ENCODE measurements at places on chromosomes 13 and 19.

DNA sequence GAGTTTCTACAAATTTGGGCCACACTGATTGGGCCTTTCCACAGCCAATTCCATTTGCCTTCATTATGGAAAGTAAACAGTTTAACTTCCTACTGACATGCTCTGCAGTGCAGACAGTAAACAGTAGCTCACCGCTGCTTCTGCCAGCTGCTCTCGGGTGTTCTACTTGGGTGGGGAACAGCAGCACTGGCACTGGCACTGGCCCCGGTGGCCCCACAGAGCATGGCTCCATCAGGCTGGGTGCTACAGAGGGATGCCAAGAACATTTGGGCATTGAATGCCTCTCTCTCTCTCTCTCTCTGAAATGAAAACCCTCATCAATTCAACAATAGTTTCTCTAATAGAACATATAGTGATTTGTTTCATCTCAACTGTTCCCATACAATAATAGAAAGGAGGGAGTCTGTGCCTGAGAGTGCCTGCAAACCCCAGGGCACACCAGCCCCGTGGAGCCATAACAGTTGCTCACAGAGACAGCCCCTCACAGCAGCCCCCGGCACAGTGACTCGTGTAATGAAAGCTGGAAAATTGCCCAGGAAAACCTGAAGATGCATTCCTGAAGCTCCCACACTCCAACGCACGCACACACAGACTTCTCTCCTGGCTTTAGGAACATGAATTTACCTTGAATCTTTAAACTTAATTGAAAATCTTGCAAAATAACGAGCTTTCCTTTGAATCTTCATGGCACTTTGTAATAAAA, 38.2 kb upstream of the GJB6 start:
- DNase-seq, result no peak

GRCh38 chr19:45767881-45768654, 984 bp downstream of the SIX5 start:
- DNase-seq, result no peak

DNA sequence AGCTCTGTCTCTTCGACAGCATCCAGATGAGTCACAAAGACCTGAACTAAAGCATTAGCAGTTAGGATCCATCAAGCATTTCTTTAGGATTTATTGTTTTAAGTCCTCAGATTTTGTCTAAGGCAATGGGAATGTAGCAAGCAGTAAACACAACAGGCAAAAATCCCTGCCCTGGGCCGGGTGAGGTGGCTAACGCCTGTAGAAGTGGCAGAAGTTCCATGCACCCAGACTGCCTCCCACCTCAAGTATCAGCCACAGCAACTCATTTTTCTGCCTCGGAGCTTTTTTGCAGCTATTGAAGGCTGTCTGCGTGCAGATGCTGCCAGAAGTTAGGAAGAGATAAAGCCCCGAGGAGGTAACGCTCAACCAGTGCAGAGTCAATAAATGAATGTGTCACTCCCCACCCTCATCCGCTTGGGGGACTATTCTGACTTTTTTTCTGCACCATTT, 47.1 kb upstream of the MRI1 start:
- no peak for DNase-seq

GRCh38 chr13:45773236-45773635, 71.1 kb downstream of the CBY2 start:
- DNase-seq, result no peak

DNA sequence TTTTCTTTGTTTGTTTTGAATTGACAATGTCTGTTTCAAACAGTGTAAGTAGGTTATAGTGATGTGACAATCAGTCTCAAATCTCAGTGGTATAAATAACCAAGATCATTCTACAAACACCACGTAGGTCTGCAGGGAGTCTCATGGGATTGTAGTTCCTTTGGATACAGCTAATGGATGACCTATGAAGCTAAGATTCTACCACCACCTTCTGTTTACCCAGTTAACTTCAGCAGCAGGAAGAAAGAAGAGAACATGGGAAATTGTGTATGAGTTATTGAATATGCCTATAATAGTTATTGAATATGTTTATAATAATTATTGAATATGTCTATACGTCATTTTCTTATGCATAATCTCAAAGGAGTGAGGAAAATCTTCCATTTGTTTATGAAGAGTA, 63.9 kb upstream of the SLITRK5 start:
- DNase-seq, result no peak

GRCh38 chr13:109610517-109610916, 175.9 kb downstream of the IRS2 start:
- no peak for DNase-seq

DNA sequence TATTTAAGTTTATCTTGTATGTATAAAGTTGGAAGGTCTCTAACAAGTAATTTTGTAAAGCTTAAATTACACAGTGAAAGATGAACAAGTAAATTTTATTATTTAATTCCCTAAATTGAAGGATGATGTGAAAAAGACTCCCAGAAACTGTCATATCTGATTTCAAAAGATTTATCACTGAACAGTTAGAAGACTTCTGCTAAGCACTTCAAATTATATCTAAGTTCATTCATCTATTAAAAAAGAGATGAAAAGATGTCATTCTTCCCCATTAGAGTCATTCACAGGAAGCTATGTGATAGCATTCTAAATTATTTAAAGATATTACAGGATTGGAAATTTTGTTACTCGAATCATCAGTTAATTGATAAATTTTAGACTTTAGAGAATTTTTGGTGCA, 359.4 kb downstream of the ITGBL1 start:
- DNase-seq, result no peak

DNA sequence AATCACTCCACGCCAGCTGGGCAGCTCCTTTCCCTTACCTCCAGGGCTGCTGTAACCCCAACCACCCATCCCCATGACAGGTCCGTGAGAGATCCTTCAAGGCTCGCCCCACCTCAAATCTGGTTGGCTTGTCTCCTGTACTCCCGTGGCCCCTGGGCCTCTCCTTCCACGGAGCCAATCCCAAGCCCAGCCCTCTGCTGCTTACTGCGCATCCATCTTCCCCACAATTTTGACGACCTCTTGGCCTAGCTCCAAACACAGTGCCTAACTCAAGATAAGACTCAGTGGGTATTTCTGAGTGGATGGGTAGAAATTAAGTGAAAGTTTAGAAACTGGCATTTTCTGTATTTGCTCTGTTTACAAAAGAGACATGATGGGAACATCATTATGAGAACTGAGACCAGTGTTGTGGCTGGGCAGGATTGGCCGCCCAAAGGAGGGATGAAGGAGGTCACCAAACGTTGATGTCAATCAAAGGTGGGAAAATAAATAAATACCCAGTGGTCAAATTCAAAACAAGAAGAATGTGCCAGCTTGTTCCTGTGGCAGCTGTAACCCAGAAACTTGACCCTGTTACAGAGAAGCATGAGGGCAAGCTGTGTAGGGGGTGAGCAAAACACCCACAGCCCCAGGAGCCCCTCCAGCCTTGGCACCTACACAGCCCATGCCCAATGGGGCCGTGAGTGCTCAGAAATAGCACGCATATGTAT, 162.2 kb downstream of the ABCC4 start:
- DNase-seq, result no peak

DNA sequence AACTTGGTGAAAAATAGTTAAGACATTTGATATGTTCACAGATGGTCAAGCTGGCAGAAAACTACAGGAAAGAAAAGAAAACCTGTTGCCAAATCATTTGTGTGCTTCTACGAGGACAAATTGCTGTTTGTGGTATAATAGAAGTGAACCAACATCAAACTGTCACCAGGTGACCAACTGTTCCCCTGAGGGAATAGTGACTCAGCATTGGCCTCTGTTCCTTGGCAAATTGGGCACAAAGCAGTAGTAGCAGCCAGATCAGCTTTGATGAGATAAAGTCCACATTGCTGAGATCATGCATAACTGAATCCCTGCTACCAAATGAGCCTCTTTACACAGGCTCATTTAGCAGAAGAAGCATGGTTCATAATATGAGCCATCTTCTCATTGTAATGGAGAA, 103.5 kb downstream of the POSTN start:
- DNase-seq, result no peak

DNA sequence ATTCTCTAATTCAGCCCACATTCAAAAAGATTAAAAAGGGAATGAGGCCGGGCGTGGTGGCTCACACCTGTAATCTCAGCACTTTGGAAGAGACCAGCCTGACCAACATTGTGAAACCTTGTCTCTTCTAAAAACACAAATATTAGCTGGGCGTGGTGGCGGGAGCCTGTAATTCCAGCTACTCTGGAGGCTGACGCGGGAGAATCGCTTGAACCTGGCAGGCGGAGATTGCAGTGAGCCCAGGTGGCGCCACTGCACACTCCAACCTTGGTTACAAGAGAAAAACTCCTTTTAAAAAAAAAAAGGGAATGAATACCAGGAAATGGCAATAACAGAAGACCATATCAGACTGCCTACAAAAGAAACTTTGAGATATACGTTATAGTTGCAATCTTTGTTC, 1244.5 kb downstream of the PCDH9 start:
- DNase-seq, result no peak

DNA sequence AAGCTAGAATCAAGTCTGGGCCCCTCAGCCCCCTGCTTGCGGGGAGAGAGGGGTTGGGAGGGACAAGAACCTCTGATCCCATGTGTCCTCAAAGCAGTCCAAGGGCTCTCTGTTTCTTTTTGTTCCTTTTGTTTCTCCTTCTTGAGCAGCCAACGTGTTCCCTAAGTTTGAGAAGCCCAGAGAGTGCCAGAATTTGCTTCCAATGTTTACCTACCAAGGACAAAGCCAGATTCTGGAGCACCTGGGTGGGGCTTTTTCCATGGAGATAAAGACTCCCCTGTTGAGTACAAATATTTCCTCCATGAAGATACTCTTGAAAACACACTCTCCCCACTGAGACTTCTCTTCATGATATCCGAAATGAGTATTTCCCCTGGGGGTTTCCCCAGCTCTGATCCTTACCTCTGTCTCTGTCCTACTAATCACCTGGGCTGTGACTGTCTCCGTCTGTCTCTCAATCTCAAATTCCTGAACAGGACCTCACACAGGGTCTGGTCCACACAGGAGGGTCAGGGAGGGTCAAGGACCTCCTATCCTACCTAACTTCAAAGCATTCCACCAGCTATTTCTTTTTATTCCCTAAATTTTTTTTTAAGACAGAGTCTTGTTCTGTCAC, 27.4 kb downstream of the CD177 start:
- no peak for DNase-seq

DNA sequence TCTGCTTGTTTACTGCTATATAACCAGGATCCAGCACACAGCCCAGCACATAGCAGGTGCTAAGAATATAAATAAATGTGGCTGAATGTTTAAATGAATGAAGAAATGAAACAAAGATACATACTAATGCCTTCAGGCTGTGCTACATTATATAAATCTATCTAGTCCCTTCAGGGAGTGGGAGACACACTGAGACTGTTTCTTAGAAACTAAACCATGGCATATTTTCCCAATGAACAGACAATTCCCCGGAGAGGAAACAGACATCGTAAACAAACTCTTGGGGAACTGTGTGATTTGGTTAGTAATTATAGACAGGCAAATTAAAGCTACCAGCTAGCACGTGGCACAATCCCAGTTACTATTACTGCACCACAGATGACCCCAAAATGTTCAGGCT, 9.7 kb upstream of the FEM1A start:
- DNase-seq, result no peak

GRCh38 chr19:3507371-3508120, 1.4 kb downstream of the FZR1 start:
- DNase-seq, result no peak

GRCh38 chr19:34994643-34995541, 5.2 kb upstream of the GRAMD1A start:
- peak; percentile 70 for DNase-seq

- DNase-seq, result peak; percentile 77
Measured at GRCh38 chr13:27372896-27373295, 51.5 kb upstream of the GTF3A start.

DNA sequence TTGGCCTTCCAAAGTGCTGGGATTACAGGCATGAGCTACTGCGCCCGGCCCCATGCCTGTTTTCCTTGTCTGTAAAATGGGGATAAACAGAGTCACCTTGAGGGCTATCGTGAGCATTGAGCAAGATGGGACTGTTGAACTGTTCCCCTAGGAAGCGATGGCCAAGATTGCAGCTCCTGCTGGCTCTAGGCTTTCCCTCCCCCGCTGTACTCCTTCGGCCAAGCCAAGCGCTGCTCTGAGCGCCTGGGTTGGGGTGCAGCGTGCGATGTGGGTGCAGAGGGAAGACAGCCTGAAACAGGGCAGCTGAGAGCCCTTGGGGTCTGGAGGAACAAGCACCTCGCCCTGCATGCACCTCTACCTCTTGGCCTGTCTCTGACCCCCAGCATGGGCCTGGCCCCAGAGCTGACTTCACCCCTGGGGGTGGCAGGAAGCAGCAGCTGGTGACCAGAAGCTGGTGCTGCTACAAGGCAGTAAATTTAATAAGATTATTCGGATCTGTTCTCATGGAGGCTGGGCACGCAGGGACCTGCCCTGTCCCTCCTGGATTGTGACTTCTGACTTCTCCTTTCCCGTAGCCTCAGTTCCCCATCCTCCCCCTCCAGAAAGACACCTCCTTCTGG, 5.3 kb downstream of the GNG8 start:
- no peak for DNase-seq

DNA sequence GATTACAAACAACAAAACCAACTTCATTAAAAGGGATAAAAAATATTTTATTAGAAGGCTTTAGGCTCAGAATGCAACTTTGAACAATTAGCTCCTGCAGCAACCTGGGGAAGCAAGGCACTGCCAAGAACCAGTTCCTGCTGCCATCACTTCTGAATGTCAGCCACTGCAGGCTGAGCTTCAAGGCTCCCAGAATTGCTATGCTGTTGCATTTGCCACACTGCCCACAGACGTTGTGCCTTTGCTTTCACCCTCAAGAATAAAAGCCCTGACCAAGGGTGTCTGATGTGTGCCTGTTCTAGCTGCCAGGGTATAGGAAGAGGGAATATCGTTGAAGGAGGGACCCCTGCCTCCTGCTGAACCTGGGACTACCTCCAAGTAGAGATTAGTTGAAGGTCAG, 238.4 kb downstream of the ITGBL1 start:
- DNase-seq, result no peak

DNA sequence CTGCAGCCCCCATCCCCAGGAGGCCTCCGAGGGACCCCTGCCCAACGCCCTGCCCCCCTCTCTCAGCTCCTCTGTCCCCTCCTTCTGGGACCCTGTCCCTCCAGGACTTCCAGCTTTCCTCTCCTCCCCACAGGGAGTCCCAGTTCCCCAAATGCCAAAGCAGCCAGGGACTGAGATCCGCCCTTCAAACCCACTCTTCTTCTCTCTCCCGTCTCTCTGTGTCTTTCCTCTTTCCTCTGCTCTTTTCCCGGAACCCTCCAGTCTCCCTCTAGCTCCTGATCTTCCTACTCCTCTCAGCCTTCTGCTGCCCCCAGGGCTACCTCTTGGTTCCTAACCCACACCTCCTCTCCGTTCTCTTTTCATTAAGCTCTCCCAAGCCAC, 377 bp downstream of the CA11 start:
- no peak for DNase-seq

- no peak for DNase-seq
Measured at GRCh38 chr13:45592758-45593157, 22.8 kb downstream of the ERICH6B start.
